ENCODE measurements at places on chromosomes 12 and 14.

DNA sequence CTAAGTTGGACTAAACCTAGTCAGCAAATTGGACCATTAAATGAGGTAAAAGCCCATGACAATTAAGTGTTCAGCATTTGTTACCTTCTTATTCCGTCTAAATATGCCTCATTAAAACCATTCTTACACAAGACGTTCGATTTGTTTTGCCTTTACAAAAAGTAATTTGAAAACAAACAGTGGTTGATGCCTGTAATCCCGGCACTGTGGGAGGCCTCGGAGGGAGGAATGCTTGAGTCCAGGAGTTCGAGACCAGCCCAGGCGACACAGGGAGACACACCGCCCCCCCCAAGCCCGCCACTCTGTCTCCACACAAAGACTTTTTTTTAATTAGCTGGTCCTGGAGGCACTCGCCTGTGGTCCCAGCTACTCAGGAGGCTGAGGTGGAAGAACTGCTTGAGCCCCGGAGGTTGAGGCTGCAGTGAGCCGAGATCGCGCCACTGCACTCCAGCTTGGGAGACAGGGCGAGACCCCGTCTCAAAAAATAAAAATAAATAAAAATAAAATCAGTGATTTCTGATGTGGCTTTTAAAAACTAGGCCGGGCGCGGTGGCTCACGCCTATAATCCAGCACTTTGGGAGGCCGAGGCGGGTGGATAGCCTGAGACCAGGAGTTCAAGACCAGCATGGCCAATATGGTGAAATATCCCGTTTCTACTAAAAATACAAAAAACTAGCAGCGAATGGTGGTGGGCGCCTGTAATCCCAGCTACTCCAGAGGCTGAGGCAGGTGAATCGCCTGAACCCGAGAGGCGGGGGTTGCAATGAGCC, 856 bp upstream of the EIF4B start:
- DNase-seq: no peak

- no peak for DNase-seq
Measured at GRCh38 chr12:43123461-43123860, 428.5 kb downstream of the ADAMTS20 start.

DNA sequence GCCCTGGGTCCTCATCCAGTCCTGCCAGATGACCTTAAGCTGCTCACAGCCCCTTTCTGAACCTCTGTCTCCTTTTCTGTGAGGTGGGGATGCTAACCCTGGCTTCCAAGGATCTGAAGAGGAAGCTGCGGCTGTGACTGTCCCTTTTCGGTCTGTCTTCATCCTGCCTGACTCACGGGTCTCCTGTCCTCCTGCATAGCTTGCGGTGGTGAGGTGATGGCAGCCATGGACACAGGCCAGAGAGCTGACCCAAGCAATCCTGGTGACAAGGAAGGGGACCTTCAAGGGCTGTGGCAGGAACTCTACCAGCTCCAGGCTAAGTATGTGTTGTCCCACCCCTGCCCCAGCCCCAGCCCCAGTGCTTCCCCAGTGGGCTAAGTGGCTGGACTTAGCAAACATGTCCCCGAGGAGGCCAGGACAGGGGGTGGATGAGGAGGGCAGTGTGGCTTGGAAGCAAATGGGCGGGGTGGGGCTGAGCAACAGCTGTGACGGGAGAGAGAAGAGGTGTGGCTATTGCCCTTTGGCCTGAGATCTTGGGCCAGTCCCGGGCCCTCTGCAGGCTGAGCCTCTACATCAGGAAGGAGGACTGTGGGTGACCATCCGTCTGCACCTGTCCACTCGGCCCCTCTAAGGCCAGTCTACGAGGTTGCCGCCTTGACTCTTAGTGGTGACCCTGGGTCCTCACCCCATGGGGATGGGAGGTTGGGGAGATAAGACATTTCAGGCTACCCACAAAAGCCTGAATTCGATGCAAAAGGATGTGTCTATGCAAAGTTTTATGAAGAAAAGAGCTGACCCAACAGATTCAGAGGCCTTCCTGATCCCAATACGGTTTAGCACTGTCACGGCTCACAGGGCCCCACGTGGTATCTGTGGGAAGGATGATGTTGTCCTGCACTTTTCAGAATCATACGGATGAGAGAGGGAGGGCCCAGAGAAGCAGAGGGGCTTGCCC, 1.1 kb downstream of the CCDC197 start:
- no peak for DNase-seq

GRCh38 chr12:67356380-67356774, 87.2 kb downstream of the CAND1 start:
- no peak for DNase-seq

GRCh38 chr14:71003156-71003555, 95.9 kb downstream of the PCNX1 start:
- DNase-seq: no peak

GRCh38 chr14:99724939-99725773, 41.1 kb downstream of the CYP46A1 start:
- no peak for DNase-seq

GRCh38 chr12:126389220-126389841, 1324.1 kb downstream of the AACS start:
- DNase-seq: no peak

GRCh38 chr14:75418850-75419768, 8.7 kb upstream of the JDP2 start:
- peak; percentile 59 for DNase-seq

DNA sequence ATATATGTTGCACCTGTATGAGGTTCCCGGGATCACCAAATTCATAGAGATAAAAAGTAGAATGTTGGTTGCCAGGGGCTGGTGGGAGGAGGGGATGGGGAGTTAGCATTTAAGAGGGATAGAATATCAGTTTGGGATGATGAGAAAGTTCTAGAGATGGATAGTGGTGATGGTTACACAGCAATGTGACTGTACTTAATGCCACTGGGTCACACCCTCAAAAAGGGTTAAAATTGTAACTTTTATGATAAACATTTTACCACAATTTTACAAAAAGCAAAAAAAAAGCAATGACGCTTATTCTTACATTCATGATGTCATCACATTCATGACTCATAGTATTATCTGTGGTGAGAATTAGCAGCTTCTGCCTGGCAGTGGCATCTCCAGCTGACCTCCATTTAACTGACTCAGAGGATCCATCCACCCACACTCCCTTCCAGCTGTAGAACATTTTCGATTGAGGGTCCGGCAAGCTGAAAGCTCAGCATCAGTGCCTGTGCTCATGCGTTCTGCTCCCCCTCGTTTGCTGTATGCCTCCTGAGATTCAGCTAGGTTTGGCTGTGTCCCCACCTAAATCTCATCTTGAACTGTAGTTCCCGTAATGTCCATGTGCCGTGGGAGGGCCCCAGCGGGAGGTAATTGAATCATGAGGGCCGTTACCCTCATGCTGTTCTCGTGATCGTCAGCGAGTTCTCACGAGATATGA, 64.8 kb upstream of the TMEM260 start:
- DNase-seq: no peak

- no peak for DNase-seq
Measured at GRCh38 chr14:37796703-37797416, 201.4 kb downstream of the TTC6 start.

DNA sequence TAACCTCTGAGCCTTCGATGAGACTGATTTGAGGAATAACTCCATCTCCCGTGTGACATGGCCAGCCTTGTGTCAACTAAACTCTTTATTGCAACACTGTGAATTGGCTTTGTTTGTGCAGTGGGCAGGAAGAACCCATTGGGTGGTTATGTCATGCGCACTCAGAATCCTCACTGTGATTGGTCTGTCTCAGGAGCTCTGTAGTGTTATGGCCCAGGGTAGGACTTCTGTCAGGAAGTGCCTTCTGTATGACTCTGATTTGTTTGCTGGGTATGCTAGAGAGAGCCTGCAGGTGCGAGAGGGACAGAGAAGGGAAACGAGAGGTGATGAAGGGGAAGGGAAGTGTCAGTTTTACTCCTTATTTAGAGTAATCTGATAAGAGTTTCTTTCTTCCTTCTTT, 71.5 kb upstream of the DCD start:
- no peak for DNase-seq

- DNase-seq: no peak
Measured at GRCh38 chr14:67875175-67876006, 55.8 kb downstream of the RAD51B start.

GRCh38 chr14:105066240-105067071, 1.2 kb upstream of the GPR132 start:
- no peak for DNase-seq

Data from activated naive CD4-positive, alpha-beta T cell treated with anti-CD3 and anti-CD28 coated beads, Interleukin-2, amount 50 U/mL, for 16 hours (primary cell).